Activated effector memory CD4-positive, alpha-beta T cell treated with anti-CD3 and anti-CD28 coated beads, Interleukin-2, amount 50 U/mL, for 16 hours (primary cell): ENCODE measurements at places on chromosomes 12 and 14.

DNA sequence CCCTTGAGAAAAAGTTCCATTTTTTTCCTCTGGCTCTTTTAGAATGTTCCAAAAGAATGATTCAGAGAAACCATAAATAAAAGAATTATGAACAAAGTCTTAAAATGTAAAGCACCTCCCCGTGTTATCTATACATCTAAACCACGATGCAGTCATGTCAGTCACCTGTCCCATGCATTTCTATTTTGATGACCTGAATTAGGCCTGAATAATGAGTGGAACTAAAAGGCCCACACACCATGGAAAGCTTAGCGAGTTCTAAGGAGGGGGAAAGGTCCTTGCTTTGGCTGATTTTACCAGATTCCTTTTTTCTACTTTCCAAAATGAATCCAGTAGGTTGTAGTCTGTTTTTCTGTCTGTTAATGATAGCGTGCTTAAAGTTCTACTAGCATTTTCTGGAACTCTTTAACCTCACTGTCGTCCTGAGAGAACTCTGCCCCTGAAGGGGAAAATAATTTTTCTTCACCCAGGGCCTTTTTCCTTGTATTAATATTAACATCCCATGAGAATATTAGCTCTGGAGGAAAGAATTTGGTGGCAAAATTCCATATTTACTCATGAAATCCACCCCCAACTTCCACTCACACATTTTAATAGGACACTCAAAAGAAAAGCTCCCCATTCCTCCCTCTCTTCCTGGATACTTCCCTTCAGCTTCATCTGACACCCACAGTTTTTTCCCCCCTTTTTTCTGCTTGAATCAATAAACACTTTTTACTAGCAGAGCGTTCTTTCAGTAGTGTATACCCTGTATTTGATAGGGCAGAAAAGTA, 266.3 kb upstream of the DIO2 start:
- DNase-seq = no peak

DNA sequence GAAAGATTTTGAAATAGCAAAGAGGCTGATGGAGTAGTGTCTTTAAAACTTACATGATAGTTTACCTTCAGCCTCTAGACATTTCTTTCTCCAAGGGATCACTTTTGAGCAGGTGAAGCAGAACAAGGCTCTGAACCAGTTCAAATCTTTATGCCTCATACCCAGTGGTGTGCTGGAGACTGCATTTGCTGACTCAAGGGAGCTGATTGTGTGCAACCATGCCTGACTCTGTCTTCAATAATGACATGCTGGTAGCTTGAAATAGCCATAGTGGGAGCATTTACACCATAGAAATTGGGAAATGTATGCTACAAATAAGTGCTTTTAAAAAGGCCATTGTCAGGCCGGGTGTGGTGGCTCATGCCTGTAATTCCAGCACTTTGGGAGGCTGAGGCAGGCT, 482.0 kb downstream of the TMTC2 start:
- no peak for DNase-seq

- DNase-seq = no peak
These were observed 88.2 kb upstream of the NTF3 start for GRCh38 chr12:5343711-5344110.

DNA sequence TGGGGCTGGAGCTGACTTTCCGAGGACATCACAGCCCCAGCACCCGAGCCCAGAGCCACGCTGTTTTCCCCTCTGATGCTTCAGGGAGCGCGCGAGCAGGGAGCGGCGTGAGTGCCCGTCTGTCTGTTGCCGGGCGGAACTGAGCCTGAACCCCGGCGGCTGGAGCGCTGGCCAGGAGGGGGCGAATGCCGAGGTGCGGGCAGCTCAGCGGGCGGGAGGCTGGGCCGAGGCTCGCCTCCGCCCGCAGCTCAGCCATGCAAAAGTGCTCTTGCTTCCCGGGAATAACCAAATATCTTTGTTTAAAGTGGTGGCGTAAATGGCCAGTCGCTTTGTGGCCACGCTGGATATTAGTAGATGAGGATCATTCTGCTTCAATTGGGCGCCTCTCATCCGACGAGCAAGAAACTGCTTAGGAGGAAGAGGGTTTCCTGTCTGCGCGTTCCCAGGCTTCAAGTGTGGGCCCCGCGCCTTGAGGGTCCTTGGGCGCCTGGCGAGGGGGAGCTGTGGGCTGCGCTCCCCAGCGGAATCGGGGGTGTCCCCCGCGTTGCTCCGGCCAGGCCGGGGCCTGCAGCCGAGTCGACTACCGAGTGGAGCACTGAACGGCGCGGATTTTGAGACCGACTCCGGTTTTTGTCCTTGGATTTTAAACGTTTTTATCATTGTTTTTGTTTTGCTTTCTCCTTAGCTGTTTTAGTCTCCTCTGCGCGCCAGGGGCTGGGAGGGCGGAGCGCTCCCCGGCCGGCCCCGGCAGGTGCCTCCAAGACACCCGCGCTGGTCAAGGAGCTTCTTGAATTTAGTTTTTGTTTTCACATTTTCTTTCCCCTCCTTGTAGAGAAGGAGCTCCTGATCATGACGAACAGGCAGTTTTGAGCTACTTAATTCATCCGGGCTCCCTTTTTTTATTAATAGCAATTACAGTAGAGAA, 831 bp upstream of the NKX2-1 start:
- no peak for DNase-seq

DNA sequence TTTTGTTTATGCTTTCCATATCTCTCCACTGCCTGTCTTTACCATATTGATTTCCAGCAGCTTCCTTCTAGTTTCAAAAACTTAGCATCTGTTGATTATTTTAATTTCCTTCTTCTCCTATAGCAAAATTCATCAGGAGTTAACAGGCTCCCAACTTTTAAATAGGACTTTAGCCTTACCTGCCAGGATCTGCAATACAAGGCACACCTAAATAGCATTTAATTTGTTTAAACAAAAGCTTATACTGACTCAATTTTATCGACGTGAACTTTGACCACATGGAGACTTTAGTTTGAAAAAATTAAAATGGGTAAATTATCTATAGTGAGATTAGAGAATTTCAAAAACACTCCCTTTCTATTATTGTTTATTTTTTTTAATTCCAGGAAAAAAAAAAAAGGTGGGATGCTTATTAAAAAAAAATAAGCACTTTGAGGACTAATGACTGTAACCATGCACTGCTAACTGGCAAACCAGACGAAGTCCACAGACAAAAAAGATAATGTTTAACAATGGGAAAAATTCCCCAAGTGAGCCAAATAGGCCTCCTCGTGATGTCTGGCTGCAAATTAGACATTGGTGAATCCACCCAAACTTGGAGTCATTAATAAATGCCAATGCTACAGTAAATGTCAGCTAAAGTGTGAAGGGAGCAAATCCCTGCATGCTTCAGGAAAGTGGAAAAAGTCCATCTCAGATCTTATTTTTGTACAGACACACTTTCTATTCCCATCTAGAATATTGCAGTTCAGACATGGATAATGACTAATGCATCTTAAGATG, 40.7 kb downstream of the RMST start:
- no peak for DNase-seq

DNA sequence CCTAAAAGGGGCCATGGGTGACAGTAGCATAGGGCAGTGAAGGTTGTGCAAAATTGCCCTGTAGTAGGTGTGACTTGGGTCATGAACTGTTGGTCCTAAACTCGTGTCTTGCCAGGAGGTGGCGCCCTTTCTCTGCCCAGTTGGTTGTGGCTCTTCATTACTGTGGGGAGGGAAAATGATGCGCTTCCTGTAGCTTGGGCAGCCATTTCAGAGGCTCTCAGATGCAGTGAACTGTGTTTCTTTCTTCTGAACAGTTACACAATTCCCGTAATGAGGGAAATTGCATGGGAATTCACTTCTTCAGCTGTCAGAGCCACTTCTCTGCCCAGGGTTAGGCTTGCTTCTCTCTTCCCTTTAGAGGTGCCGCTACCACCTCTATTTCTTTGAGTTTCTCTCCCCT, 148.1 kb upstream of the NRXN3 start:
- peak; percentile 64 for DNase-seq

- no peak for DNase-seq
These were observed 473.8 kb downstream of the RAD51B start for GRCh38 chr14:68293404-68293803.

GRCh38 chr12:131795064-131795463, 33.1 kb upstream of the MMP17 start:
- no peak for DNase-seq

GRCh38 chr12:70645494-70646317, 8.5 kb upstream of the PTPRB start:
- no peak for DNase-seq

GRCh38 chr12:119060847-119061796, 79.8 kb downstream of the SRRM4 start:
- no peak for DNase-seq

- DNase-seq = no peak
These were observed 8.7 kb upstream of the RNASE4 start for GRCh38 chr14:20675669-20676068.

DNA sequence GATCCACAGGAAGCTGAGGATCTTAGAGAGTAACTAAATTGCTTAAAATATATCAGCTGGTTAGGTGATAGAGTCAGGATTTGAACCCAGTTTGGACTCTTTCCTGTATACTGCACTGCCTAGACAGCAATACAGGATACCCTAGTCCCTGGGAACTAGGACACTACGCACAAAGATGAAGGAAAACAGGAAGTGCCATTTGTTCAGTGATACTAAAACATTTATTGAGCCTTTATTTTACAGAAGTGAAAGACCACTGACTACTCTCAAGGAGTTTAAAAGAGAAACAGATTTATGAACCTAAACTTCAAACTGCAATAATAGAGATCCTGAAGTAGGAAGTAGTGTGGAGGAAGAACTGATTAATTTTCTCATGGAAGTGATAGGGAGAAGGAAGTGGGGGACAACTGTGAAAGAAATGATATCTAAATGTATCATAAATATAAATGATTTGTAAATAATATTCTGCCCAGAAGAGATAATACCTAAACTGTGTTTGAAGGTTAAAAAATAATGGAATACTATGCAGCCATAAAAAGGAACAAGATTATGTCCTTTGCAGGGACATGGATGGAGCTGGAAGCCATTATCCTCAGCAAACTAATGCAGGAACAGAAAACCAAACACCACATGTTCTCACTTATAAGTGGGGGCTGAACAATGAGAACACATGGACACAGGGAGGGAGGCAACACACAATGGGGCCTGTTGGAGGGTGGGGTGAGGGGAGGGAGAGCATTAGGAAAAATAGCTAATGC, 18.2 kb downstream of the MSRB3 start:
- no peak for DNase-seq

DNA sequence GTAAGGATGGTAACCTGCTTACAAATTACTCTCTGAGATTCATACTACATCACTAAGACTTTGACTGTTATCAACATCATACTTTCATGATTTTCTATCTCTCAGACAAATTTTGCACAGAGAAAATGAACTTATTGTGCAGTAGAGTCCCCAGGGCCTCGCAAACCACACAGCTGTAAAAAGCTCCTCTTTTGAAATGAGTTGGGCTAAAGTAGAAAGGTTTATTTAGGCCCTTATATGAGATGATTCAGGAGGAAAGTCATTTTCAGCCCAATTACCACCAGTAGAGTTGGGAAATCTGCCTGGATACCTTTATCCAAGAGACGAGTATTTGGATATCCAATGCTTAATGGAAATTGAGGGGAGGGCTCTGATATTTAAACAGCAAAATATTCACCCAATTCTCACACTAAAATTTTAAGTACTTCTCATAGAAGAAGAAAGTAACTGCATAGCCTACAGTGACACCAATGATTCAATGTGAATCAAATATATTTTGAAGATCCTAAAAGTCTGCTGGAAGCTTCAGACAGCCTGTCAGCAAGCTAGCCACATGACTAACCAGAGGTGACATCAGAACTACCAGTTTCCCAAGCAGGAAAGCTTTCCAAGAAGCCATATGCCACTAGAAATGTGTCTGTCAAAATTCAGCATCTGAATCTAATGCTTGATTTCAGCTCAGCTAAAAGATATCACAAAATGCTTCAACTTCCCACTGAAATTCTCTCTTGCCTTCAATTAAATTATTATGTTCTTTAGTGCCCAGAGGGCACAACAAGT, 190.1 kb upstream of the SYT1 start:
- DNase-seq = no peak

- no peak for DNase-seq
These were observed 4.6 kb downstream of the FAM177A1 start for GRCh38 chr14:35050652-35051051.

GRCh38 chr14:37411079-37411735, 183.8 kb downstream of the FOXA1 start:
- no peak for DNase-seq

DNA sequence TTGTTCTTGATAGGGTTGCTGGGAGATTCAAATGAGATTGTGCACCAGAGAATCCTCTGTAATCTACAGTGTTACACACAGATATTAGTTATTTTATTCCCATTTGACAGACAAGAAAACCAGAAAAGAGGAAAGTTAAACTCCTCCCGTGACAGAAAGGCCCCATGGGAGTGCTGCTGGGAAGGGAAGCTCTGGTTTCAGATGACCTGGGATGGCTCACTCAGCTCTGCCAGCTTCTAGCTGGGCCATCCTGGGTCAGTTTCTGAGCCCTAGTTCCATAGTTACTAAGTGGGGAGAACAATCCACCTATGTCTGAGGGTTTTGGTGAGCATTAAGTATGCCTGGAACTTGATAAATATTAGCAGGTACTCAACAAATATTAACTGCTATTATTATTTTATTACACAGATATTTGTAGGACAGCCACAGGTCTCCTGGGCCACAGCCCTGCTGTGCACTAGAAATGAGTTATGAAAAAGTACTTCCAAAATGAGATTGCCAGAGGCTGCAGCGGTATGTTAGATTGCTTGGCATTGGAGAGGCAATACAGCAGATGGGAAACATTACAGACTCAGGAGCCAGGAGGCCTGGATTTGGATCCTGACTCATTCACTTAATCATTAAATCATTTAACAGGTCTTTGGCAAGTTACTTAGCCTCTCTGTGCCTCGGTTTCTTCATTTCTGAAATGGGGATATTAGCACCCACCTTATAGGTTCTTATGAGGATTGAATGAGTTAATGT, 47.1 kb upstream of the STON2 start:
- no peak for DNase-seq

DNA sequence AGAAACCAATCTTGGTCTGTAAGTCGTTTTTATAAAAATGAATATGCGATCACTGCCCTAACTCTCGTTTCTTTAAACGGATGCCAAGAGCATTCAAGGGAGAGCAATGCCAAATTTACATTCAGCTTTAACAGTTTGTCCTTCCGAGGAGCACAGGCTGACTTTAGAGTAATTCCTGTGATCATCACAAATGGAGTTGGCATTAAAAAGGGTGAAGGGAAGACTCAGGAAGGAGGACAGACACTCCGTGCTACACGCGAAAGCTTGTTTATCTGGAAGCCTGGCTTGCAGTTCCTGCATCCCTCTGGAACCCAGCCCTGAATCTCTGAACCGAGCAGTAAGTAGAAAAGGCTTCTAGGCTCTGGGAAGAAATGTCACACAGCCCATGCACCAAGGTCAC, 78.4 kb downstream of the PAPOLA start:
- DNase-seq = no peak

DNA sequence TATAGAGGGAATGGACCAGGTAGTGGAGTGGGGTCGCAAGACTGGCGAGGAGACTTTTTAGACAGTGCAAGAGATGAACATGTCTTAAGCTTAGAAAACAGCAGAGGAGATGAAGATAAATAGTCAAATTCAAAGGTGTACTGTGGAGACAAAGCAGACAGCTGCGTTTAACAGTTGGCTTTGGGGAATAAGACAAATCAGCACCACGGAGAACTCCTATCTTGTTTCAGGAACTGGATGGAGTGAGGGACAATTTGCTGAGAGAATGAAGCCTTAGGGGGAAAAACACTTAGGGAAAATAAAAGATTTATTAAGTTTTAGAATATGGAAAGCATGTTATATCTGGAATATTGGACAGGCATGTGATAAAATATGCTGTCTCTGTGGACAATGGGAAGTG, 458.8 kb downstream of the GLT1D1 start:
- DNase-seq = no peak
